ENCODE measurements at places on chromosomes 5 and 9. TPM values are rescaled to one million over a fixed set of nuclear protein-coding genes. Genes with fewer than 3 reads are reported as not detected.

The PTGES gene
- 116 TPM for total RNA-seq

The AQP3 gene
- 9.9 TPM for total RNA-seq

The OBP2B gene
- total RNA-seq = not detected

The NOP16 gene
- 31.5 TPM for total RNA-seq

The AGXT2 gene
- not detected for total RNA-seq

The SHOC1 gene
- total RNA-seq = not detected

The PHYHD1 gene
- 4.2 TPM for total RNA-seq

The LIX1 gene
- total RNA-seq = not detected

The PCDHA10 gene
- total RNA-seq = not detected

The CCDC152 gene
- 0.25 TPM for total RNA-seq

The C5orf52 gene
- total RNA-seq = not detected

The ENC1 gene
- total RNA-seq = 53.6 TPM

The WDR38 gene
- total RNA-seq = not detected

- H3K27ac ChIP-seq = no peak overlapping the region
- no peaks in the 10 kb centered on the region for H3K27me3 ChIP-seq
- H3K36me3 ChIP-seq = no peaks in the 10 kb centered on the region
Measured at GRCh38 chr9:16136961-16137360, 584.1 kb downstream of the CCDC171 start.

- H3K27me3 ChIP-seq = no peaks in the 10 kb centered on the region
- H3K4me3 ChIP-seq = no peak overlapping the region
- H3K36me3 ChIP-seq = no peaks in the 10 kb centered on the region
- H3K4me1 ChIP-seq = no peaks in the 10 kb centered on the region
- H3K27ac ChIP-seq = no peak overlapping the region
Measured at GRCh38 chr9:15531380-15531779, 20.6 kb upstream of the PSIP1 start.

GRCh38 chr5:118111956-118112355 lies 876.4 kb downstream of the DTWD2 start:
- H3K27me3 ChIP-seq = no peaks in the 10 kb centered on the region
- DNase-seq = no peak
- no peak overlapping the region for H3K4me3 ChIP-seq
- H3K36me3 ChIP-seq = no peaks in the 10 kb centered on the region

- no peaks in the 10 kb centered on the region for H3K27me3 ChIP-seq
- H3K36me3 ChIP-seq = no peaks in the 10 kb centered on the region
- no peak overlapping the region for H3K4me3 ChIP-seq
- DNase-seq = no peak
- no peak overlapping the region for H3K27ac ChIP-seq
Measured at GRCh38 chr9:129184596-129185122, 6.6 kb upstream of the IER5L start.

GRCh38 chr9:14366076-14366475 lies 52.1 kb upstream of the NFIB start:
- no peaks in the 10 kb centered on the region for H3K4me1 ChIP-seq
- no peak overlapping the region for H3K4me3 ChIP-seq
- no peak for DNase-seq
- H3K27ac ChIP-seq = no peak overlapping the region

GRCh38 chr5:38446029-38446522 lies 110.4 kb downstream of the LIFR start:
- no peak overlapping the region for H3K27ac ChIP-seq
- H3K4me1 ChIP-seq = no peaks in the 10 kb centered on the region
- H3K36me3 ChIP-seq = no peaks in the 10 kb centered on the region
- DNase-seq = no peak

- H3K36me3 ChIP-seq = no peaks in the 10 kb centered on the region
- H3K27ac ChIP-seq = no peak overlapping the region
- H3K27me3 ChIP-seq = no peaks in the 10 kb centered on the region
- H3K4me1 ChIP-seq = no peaks in the 10 kb centered on the region
- peak; percentile 60 for DNase-seq
Measured at GRCh38 chr9:115524453-115525059, 406.6 kb upstream of the TNC start.

- H3K27ac ChIP-seq = no peak within 1 kb of the TSS
- H3K4me3 ChIP-seq = no peak within 1 kb of the TSS
- peaks cover 6% of the 10 kb centered on the region for H3K4me1 ChIP-seq
- no peaks in the 10 kb centered on the region for H3K27me3 ChIP-seq
- H3K36me3 ChIP-seq = no peaks in the 10 kb centered on the region
- no peak for DNase-seq
Measured at GRCh38 chr5:150412319-150413175, at the start of gene CD74. Gene CD74, minus strand, starts transcription at chr5:150412910. Its CDS starts 161 bp downstream, at chr5:150412749.

- H3K27ac ChIP-seq = no peak overlapping the region
- no peaks in the 10 kb centered on the region for H3K27me3 ChIP-seq
- H3K4me3 ChIP-seq = no peak overlapping the region
- H3K36me3 ChIP-seq = no peaks in the 10 kb centered on the region
Measured at GRCh38 chr9:89454498-89455355, 43.2 kb downstream of the SEMA4D start.

GRCh38 chr9:135320943-135321342 lies 158.6 kb upstream of the PPP1R26 start:
- no peak overlapping the region for H3K4me3 ChIP-seq
- DNase-seq = no peak
- no peaks in the 10 kb centered on the region for H3K36me3 ChIP-seq
- no peak overlapping the region for H3K27ac ChIP-seq
- H3K27me3 ChIP-seq = peaks cover 96% of the 10 kb centered on the region
- no peaks in the 10 kb centered on the region for H3K4me1 ChIP-seq

DNA sequence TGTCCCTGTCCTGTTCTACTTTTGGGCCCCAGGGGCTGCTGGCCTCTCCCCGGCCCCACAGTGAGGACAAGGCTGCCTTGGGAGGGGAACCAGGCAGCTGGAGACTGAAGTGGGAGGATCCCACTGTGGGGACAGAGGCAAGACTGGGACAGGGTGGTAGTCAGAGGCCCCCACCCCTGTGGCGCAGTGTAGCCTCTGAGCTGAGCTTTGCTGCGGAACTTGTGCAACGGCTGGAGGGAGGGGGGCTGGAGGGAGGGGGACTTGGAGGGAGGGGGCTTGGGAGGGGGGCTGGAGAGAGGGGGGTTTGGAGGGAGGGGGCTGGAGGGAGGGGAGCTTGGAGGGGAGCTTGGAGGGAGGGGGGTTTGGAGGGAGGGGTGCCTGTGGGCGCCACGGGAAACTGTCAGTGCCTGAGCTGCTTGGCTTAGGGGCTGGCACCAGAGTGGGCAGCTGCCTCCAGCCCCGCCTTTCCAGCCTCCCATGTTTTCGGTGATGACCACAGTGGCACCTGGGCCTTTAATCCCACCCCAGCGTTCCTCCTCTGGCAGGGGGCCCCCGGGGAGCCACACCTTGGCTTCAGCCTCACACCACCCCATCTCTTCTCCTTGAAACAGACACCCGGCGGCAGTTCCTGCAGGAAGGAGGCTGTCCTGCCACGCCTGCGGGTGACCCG lies 2.3 kb upstream of the FUT7 start:
- peak; percentile 60 for DNase-seq
- no peaks in the 10 kb centered on the region for H3K27me3 ChIP-seq
- H3K27ac ChIP-seq = no peak overlapping the region
- H3K4me3 ChIP-seq = peak overlapping the region; percentile 29

DNA sequence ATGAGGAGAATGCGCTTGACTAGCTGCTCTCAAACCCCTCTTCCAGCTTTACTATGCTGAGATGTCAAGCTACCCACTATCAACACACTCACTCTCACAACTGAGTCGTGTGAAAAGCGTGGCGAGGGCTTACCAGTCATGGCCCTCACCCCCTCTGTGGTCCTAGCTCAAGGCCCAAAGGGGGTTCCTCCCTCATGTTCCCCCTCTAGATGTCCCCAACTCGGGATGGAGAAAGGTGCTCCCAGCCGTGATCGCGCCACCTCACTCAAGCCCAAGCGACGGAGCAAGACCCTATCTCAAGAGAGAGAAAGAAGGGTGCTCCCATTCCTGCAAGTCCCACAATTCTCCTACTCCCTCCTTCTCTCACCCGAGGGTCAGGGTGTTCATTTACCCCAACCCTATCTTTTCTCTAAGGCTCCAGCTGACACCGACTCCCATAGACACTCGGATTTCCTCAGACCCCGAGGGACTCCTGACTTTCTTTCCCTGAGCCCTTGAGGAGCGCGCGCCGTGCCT lies 559 bp downstream of the SLC38A9 start:
- no peaks in the 10 kb centered on the region for H3K36me3 ChIP-seq
- H3K27ac ChIP-seq = no peak overlapping the region
- DNase-seq = no peak
- H3K27me3 ChIP-seq = no peaks in the 10 kb centered on the region

DNA sequence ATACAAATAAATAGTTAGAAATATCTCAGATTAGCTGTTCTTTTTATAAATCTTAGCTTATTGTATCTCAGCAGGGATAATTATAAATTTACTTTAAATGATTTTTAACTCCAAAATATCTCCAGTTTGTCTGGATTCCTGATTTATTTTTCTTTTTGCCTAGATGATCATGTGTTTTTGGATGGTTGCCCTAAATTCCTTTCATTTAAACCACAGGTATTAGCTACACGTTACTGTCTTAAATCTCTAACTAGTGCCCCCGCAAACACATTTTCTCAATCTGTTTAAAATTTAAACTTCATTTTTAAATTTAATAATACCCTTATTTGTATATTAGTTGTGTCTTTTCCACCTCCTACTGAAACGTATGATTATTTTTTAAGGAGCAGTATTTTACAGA lies 5.6 kb downstream of the FER start:
- H3K4me3 ChIP-seq = no peak overlapping the region
- H3K27ac ChIP-seq = no peak overlapping the region
- DNase-seq = no peak
- H3K36me3 ChIP-seq = no peaks in the 10 kb centered on the region
- peaks cover 10% of the 10 kb centered on the region for H3K4me1 ChIP-seq

GRCh38 chr5:156534085-156534484 lies 207.1 kb downstream of the SGCD start:
- H3K4me3 ChIP-seq = no peak overlapping the region
- no peak overlapping the region for H3K27ac ChIP-seq
- H3K36me3 ChIP-seq = no peaks in the 10 kb centered on the region

DNA sequence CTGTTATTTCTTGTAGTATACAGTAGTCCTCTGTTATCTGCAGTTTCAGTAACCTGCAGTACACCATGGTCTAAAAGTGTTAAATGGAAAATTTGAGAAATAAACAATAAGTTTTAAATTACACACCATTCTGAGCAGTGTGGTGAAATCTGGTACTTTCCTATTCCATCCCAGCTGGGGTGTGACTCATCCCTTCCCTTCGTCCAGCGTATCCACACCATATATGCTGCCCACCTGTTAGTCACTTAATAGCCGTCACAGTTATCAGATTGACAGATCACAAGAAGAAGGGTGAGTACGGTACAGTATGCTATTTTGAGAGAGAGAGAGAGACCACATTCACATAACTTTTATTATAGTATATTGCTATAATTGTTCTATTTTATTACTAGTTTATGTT lies 28.9 kb downstream of the FAM151B start:
- H3K36me3 ChIP-seq = no peaks in the 10 kb centered on the region
- DNase-seq = peak; percentile 47
- H3K4me3 ChIP-seq = no peak overlapping the region
- peak overlapping the region; percentile 48 for H3K27ac ChIP-seq
- no peaks in the 10 kb centered on the region for H3K27me3 ChIP-seq
- peaks cover 13% of the 10 kb centered on the region for H3K4me1 ChIP-seq

DNA sequence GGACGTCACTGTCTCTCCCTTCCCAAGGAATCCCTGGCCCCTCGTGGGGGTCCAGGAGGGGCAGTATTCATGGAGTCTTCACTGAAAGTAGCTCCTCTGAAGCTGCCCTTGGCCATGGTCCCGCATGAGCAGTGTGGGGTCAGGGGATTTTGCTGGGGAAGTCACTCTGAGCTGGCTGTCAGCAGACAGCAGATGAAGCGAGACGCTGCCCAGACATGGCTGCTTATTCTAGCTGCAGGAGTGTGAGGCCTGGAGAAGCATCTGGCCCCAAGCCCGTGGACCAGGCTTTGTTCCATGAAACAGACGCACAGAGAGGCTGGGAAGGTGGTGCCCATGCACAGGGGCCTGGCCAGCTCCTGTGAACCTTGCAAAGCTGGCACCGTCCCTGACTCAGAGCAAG lies 21.5 kb upstream of the ASS1 start:
- no peaks in the 10 kb centered on the region for H3K36me3 ChIP-seq
- no peaks in the 10 kb centered on the region for H3K27me3 ChIP-seq
- no peak for DNase-seq
- H3K27ac ChIP-seq = no peak overlapping the region
- no peak overlapping the region for H3K4me3 ChIP-seq

GRCh38 chr5:124736082-124736804 lies 10.2 kb downstream of the ZNF608 start:
- no peaks in the 10 kb centered on the region for H3K4me1 ChIP-seq
- no peak overlapping the region for H3K4me3 ChIP-seq
- no peak overlapping the region for H3K27ac ChIP-seq

GRCh38 chr9:136532799-136533774 lies 12.8 kb downstream of the NOTCH1 start:
- no peak for DNase-seq
- no peaks in the 10 kb centered on the region for H3K36me3 ChIP-seq
- no peaks in the 10 kb centered on the region for H3K4me1 ChIP-seq

GRCh38 chr5:179337796-179338676 lies 7.2 kb downstream of the ADAMTS2 start:
- no peaks in the 10 kb centered on the region for H3K36me3 ChIP-seq
- H3K4me3 ChIP-seq = no peak overlapping the region
- no peak for DNase-seq
- no peaks in the 10 kb centered on the region for H3K4me1 ChIP-seq
- H3K27ac ChIP-seq = no peak overlapping the region

GRCh38 chr9:18058564-18059442 lies 415.1 kb upstream of the ADAMTSL1 start:
- no peak for DNase-seq
- no peaks in the 10 kb centered on the region for H3K36me3 ChIP-seq
- no peak overlapping the region for H3K4me3 ChIP-seq
- H3K4me1 ChIP-seq = no peaks in the 10 kb centered on the region
- H3K27ac ChIP-seq = no peak overlapping the region
- H3K27me3 ChIP-seq = no peaks in the 10 kb centered on the region

- no peak overlapping the region for H3K4me3 ChIP-seq
- H3K4me1 ChIP-seq = no peaks in the 10 kb centered on the region
- no peaks in the 10 kb centered on the region for H3K27me3 ChIP-seq
- no peaks in the 10 kb centered on the region for H3K36me3 ChIP-seq
- no peak overlapping the region for H3K27ac ChIP-seq
- DNase-seq = no peak
Measured at GRCh38 chr9:12212860-12213259, 480.3 kb upstream of the TYRP1 start.

- no peaks in the 10 kb centered on the region for H3K36me3 ChIP-seq
- no peaks in the 10 kb centered on the region for H3K27me3 ChIP-seq
Measured at GRCh38 chr5:22855824-22856223, 2.7 kb upstream of the CDH12 start.

DNA sequence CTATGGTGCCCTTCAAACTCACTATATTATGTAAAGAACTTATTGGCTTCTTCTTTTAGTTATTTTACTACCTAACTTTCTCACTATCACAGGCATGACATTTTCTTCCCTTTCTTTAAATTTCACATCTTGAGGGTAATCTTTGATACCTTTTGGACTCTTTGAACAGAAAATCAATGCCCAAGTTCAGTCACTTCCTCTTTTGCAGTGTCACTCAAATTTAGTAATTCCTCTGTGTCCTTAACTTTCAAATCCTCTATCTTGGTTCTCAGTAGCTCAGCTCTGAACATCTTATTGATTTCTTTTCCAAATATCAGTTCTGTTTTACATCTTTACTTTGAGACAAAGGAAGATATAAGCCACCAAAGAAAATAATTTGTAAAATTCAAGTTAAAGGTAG lies 25.5 kb downstream of the CNTLN start:
- no peak overlapping the region for H3K27ac ChIP-seq
- DNase-seq = no peak
- no peaks in the 10 kb centered on the region for H3K4me1 ChIP-seq
- H3K36me3 ChIP-seq = no peaks in the 10 kb centered on the region

Measured in PC-9 (cell line).